ENCODE measurements at places on chromosomes 7 and 10.

GRCh38 chr7:158495786-158496185 is 91.8 kb downstream of the PTPRN2 start:
- DNase-seq = peak; percentile 33

- no peak for DNase-seq
Measured at GRCh38 chr7:127900141-127900540, 131.1 kb downstream of the LRRC4 start.

DNA sequence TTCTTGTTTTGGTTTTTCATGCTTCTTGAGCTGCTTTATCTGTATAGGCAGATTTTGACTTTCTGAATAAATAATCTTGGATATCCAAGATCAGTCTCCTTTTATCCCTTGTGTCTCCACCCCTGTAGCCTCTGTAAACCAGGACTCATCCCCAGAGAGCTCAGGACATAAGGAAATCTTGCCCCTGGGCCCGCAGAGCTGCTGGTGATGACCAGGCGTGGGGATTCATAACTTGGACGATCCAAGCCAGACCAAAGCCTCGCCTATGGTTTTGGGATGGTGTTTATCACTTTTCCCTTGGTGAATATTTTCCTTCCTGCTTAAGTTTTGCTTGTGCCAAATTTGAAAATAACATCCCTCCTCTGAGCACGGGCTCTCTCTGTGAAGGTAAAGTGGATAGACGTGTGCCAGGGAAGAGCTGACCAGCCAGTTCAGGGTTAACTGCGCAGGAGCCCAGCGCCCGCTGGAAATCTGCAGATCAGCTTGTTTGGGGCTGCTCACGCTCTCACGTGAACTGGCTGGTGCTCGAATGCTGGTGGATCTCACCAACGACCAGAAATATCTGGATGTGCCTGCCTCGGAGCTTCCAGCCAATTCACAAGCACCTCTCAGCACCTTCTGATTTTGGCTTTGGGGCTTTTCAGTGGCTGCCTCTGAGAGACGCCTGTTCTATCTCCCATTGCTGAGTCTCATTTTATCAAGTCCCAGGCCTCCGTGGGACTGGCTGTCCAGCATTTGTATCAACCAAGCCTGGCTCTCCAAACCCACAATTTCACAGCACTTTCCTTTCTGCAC is 132.1 kb upstream of the BTBD16 start:
- DNase-seq = no peak

DNA sequence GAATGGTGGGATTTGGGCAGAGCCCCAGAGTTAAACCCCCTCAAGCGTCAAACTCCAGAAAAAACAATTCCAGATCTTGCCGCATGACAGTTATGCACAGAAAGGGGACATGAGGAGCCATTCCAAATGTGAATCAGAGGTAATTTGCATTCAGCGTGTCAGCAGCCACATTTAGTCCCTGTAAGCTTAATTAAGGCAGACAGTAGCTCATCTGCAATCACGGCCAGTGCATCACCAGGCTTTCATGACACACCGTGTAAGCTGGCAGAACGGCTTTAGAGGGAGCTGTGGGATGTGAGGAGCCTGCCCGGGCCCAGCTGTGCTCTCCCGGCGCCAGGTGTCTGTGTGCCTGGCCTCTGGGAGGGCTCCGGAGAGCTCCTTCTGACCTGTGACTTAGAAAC is 18.7 kb upstream of the PRKAG2 start:
- DNase-seq = peak; percentile 72

- no peak for DNase-seq
Measured at GRCh38 chr7:8564281-8564680, 130.9 kb downstream of the NXPH1 start.

- no peak for DNase-seq
Measured at GRCh38 chr7:27263781-27264180, 21.2 kb downstream of the EVX1 start.

GRCh38 chr7:43791-44540 is 148.4 kb upstream of the FAM20C start:
- DNase-seq = no peak

- DNase-seq = no peak
Measured at GRCh38 chr7:42932811-42933591, 825 bp downstream of the MRPL32 start.

DNA sequence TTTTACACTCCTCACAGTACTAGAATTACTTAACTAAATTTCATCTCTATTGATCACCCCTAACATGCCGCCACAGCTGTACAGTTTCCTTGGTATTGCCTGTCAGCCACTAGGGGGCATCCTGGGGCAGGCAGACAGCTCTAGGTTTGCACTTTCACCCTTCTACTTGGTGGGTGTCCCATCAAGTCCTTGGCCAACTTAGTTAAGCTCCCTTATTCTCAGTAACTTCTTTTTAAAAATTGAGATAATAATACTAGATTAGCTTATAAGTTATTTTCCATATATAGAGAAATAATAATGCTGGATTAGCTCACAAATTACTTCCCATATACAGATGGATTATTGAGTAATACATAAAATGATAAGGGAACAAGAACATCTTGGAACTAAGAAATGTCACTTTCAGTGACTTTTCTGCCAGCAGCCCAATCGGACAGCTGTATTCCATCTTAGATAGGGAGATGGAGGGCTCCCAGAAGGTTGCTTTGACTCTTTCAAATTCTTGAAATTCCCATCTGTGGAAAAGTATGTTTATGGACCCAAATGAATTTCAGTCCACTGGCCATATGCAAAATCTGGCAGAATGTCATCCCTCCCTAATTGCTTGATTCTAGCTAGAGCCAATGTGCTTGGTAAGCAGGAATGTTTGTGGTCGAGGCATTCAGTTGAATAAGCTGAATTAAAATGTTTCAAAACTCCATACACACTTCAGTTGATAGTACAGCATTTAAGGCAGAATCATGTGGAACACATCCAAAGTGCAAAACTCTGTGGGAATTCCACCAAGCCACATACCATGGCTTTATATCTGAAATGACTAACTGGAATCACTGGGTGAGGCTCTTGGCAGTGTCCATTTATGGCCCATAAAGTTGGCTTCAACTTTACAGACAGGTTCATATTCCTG is 309.7 kb downstream of the CSTF2T start:
- DNase-seq = no peak

- DNase-seq = no peak
Measured at GRCh38 chr10:78664929-78665553, 403.7 kb upstream of the ZMIZ1 start.

DNA sequence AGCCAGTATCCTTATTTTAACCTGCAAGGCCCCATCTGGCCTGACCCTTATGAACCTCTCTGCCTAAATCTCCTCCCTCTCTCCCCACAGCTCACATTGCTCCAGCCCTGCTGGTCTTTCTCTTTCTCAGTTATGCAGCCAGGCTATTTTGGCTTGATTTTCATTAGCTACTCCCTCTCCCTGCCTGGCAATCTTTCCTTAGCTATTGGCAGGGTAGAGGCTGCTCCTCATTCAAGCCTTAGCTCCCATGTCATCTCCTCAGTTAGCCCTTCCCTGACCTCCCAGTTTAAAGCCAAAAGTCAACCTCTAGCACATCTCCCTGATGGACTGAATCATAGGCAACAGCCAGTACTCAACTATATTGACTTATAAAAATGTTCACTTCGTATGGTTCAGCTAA is 214.4 kb upstream of the CELF2 start:
- no peak for DNase-seq

DNA sequence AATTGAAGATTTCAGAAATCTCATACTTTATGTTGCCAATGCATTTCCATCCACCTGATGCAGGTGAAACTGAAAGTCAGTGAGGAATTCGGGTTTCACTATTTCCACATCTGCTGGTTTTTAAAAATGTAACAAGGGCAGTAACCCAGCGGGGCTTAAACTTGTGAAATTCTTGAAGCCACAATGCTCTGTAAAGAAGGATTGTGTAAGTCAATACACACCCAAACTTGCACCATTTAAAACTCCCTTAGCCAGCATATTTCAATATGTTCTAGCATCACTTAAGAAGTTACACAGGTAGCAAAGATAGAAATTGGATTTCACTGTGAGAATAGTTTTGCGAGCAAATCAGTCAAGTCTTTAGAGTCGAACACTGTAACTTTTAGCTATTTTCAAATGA is 386.1 kb downstream of the PLXDC2 start:
- DNase-seq = no peak

- no peak for DNase-seq
Measured at GRCh38 chr7:44530990-44531389, 10.1 kb downstream of the NPC1L1 start.
